Hematopoietic multipotent progenitor cell treated with erythropoietin and hydrocortisone succinate and interleukin-3 and kit ligand, for 8 days (in vitro differentiated cells): ENCODE measurements at places on chromosomes 1 and 21.

DNA sequence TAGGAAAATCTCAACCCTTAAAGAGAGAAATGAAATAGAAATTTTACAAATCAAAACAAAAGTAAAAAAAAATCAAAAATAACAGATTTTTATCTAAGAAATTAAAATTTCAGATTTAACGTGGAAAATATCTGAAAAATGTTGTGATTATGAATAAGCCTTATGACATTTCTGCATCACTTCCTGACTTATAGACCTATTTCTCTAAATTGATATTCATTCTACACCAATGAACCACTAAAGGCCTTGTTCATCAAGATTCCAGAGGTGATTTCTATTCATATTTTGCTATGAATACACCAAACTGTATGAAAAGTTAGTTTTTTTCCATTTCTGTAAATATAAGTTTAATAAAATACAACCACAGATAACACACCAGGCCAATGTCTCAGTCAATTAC lies 261.5 kb downstream of the SMYD3 start:
- DNase-seq = no peak

- DNase-seq = peak; percentile 33
These were observed 30.8 kb upstream of the ABCG1 start for GRCh38 chr21:42187976-42188653.

DNA sequence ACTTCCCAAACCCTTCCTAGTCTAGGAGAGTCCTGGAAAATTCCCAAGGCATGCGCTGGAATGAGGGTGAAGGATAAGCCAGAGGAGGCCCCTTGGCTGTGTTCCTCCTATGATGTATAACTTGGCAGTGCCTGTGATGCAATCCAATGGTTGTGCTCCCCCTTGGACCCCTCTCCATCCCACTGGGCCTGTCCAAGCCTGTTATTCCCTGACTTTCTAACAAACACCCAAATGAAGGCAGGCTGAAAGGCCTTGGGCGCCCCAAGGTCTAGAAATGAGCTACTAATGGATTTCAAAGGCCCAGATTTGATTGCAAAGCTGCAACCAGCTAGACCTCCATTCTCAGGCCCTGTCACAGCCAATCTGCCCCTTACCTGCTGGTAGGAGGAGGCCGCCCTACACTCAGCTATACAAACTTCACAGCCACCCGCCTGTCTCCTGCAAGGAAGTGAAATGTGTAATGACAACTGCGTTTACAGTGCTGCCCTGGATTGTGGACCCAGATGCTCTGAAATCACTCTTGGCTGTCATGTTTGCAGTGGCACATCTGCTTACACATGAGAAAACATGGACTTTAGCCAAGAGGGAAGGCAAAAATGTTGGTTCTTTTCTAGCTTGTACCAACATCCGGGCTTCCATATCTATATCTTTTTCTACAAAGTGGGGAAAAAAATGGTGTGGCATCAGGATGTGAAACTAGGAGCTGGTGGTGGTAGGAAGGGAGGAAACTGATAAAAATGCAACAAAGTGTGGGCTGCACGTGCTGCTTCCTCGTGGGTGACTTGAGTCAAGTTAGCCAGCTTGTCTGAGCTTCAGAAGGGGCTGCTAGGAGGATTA lies 130.4 kb downstream of the TRABD2B start:
- no peak for DNase-seq

GRCh38 chr1:9388335-9389180 lies 95.9 kb downstream of the SPSB1 start:
- DNase-seq = no peak

DNA sequence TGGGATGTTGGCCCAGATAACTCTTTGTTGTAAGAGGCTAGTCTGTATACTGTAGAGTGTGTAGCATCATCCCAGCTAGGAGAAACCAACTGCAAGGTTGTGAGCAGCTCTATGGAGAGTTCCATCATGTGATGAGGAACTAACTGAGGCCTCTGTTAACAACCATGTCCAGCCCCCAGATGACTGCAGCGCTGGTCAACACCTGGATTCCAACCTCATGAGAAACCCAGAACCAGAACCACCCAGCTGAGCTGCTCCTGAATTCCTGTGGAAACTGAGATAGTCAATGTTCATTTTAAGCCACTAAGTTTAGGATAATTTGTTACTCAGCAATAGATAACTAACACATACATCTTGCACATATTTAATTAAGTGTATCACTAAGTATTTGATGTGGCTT lies 41.6 kb upstream of the SLC2A1 start:
- no peak for DNase-seq

- no peak for DNase-seq
These were observed 32.5 kb upstream of the SMYD2 start for GRCh38 chr1:214248311-214249085.

GRCh38 chr21:38814126-38815059 lies 8.7 kb downstream of the ETS2 start:
- no peak for DNase-seq

DNA sequence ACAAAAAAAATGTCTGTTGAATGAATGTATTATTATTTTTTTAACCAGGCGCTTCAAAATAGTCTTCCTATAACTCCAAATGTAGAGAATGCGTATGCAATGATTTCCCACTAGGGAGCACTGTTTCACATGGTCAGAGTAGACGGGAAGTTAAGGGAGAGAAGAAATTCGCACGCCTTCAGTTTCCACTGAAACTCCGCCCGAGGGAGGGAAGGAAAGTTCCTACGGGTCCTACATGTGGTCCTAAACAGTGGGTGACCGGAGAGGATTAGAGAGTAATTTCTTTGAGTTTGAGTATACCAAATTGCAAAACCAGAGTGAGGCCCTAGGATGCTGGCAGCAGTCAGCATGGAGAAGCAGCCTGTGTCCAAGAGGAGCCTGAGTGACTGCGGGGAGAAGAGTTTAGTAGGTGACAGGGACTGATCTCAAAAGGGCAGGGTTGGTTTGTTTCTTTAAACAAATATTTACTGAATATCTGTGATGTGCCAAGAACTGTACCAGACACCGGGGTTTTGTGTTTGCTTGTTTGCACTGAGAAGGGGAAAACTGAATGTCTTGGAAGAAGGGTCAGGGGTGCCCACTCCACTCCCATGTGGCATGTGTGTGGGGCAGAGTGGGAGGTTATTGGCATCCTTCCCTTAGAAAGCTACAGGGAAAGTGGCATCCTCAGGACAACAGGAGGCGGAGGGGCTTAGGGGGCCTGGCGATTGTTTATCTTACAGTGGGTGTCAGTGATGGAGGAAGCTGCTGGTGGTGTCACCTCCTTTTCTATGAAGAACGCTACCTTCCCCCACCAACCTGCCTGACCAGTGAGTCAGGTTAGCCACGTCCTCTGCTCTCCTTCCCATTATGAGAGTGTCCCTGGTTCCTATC lies 22.8 kb downstream of the RNU5D-1 start:
- peak; percentile 74 for DNase-seq

- no peak for DNase-seq
These were observed 24.7 kb downstream of the NPHP4 start for GRCh38 chr1:5967351-5968160.

- peak; percentile 75 for DNase-seq
These were observed 47.7 kb downstream of the ETS2 start for GRCh38 chr21:38853421-38853919.

DNA sequence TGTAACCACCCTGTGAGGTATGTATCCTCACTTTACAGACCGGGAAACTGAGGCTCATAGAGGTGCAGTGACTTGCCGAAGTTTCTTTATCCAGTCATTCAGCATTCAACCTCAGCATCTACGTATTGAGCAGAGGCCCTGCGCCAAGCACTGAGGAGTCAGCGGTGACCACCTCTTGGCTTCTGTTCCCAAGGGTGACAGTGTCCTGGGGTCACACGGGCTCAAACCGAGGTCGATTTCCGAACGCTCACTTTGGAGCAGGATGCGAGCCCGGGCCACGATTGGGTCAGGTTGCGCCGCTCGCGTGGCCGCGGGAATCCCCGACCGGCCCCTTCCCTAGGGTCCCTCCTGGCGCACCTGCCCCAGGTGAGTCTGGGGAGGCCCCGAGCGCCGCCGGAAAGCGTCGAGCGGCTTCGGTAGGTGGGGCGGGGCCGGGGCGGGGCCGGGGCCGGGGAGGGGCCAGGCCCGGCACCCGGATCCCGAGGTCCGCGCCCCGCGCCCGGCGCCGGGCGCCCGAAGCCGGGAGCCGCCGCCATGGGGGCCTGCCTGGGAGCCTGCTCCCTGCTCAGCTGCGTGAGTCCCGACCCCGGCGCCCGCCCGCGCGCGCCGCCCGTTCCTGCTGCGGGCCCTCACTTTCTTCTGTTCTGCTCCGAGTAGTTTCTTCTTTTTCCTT lies at the start of gene SERINC2:
SERINC2 (plus strand) TSS at position 482 of the 673 bp plus-strand sequence; CDS start at position 535, 53 bp downstream.
- DNase-seq = no peak

- DNase-seq = no peak
These were observed 5.8 kb downstream of the TTC22 start for GRCh38 chr1:54795356-54795665.

DNA sequence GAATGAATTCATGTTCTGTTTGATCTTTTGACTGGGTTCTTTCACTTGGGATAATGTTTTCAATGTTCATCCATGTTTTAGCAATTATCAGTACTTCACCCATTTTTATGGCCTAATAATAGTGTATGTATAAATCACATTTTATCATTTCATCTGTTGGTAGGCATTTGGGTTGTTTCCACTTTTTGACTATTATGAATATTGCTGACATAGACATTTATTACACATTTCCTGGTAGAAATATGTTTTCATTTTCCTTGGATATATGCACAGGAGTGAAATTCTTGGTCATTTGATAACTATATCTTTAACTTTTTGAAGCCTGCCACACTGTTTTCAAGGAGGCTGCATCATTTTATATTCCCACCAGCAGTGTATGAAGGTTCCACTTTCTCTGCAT lies 79.8 kb downstream of the AXDND1 start:
- no peak for DNase-seq

- no peak for DNase-seq
These were observed 7.3 kb downstream of the TRAF5 start for GRCh38 chr1:211333906-211334305.

DNA sequence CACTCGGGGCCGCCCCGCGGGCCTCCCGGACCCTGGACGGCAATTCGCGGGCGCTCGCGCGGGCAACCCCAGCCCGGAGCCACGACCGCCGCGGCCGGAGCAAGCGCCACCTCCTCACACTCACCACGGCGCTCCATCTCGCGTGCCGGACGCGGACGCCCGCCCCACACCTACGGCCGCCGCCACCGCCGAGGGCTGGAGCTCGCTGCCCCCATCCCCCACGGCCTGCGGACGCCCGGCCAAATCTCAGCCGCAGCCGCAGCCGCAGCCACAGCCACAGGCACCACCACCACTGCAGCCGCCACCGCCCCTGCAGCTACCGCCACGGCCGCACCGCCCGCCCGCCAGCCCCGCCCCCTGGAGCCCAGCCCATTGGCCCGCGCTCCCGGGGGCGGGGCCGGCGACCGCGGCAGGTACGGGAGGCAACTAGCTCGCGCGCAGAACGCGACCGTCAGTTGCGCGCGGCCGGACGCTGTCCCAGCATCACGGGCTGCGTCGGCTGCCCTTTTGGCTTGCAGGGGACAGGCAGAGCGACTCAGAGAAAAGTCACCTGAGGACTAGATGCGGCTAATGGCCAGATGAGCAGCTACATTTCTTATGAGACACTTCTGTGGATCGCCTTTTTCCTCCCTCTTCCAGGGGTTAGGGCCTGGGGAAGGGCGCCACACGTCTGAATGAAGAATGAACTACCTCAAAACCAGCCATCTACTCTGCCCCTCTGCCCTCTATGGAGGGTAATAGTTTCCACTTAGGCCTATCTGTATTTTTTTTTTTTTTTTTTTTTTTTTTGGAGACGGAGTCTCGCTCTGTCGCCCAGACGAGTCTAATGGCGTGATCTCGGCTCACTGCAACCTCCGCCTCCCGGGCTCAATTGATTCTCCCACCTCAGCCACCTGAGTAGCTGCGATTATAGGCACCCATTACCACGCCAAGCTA lies at the start of gene ARHGAP29:
ARHGAP29 (minus strand) TSS at position 294 of the 936 bp plus-strand sequence. CDS start 5,973 bp downstream, outside the sequence.
- peak; percentile 43 for DNase-seq

DNA sequence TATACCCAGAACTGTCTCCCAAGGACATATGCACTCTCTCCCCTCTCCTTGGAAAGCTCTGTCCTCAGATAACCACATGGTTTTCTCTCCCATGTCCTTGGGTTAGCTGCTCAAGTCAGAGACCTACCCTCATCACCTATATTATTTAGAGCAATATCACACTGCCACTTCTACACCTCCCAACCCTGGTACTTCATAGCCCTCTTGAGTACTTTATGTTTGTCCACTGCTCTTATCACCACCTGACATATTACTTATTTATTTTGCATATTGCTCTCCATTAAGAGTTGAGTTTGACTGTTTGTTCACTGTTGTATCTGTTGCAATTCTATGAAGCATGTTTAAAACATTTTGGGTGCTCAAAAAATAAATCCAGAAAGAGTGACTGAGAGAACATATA lies 126.3 kb upstream of the ATP1B1 start:
- no peak for DNase-seq

DNA sequence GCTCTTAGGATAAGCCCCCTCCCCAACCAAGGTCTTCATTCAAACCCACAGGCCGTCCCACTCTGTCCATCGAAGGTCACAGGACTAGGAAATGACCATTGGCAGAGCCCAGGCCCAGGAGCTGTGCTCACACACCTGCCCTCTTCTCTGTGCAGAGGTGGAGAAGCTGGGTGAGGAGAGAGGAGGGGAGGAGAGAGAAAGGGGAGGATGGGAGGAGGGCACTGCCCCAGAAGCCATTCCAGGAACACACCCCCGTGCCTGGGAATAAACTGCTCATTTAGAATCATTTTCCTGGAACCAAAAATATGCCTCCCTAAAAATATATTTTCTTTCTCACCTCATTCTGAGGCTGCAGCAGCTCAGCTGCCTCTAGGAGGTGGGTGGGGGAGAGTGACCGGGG lies 6.4 kb upstream of the SDC3 start:
- no peak for DNase-seq

DNA sequence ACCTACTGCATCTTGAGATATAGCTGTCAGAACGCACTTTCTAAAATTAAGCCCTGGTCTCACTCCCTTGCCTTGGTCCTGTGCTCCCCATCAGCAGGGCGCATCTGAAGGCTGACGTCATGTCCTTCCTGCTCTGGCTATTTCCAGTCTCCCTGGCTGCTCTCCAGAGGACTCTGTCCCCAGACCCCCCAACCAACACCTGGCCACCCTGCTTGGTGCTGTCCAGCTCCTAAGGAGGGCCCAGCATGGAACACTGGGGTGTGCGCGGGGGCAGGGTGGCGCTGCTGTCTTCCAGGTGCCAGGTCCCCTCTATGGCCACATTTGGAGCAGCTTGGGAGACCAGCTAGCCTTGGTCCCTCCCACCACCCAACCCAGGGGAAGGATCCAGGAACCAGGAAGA lies 8.3 kb downstream of the TNNT2 start:
- no peak for DNase-seq

GRCh38 chr21:36567216-36567885 lies 87.4 kb upstream of the CLDN14 start:
- DNase-seq = no peak

- DNase-seq = no peak
These were observed 19.9 kb upstream of the TTC4 start for GRCh38 chr1:54695764-54696163.
